ENCODE measurements at places on chromosomes 5 and 9.

DNA sequence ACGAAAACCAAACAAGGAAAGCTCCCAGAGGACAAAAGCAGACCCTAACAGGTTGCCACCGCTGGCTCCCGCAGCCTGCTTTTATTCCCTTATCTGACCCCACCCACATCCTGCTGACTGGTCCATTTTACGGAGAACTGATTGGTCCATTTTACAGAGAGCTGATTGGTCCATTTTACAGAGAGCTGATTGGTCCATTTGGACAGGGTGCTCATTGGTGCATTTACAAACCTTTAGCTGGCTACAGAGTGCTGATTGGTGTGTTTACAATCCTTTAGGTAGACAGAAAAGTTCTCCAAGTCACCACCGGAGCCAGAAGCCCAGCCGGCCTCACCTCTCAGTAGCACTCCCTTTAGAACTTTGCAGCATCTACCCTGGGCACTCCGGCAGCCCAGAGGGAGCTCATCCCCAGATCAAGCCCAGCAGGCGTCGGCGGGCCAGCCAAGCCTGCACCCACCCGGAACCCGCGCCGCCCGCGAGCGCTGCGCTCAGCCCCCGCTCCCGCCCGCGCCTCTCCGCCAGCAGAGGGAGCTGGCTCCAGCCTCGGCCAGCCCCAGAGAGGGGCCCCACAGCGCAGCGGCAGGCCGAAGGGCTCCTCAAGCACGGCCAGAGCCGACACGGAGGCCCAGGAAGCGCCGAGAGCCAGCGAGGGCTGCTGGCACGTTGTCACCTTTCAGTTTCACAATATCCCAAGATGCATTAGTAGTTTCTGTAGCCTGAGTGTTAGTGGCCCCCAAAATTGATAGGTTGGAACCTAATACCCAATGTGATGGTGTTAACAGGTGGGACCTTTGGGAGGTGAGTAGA, 35.3 kb upstream of the CLPTM1L start:
- DNase-seq, result peak; percentile 43

- no peak for DNase-seq
Observed at GRCh38 chr9:13032585-13032984, 246.9 kb downstream of the MPDZ start.

- DNase-seq, result no peak
Observed at GRCh38 chr5:111863801-111864200, 106.8 kb upstream of the NREP start.

- no peak for DNase-seq
Observed at GRCh38 chr5:171295299-171295698, 13.7 kb upstream of the TLX3 start.

DNA sequence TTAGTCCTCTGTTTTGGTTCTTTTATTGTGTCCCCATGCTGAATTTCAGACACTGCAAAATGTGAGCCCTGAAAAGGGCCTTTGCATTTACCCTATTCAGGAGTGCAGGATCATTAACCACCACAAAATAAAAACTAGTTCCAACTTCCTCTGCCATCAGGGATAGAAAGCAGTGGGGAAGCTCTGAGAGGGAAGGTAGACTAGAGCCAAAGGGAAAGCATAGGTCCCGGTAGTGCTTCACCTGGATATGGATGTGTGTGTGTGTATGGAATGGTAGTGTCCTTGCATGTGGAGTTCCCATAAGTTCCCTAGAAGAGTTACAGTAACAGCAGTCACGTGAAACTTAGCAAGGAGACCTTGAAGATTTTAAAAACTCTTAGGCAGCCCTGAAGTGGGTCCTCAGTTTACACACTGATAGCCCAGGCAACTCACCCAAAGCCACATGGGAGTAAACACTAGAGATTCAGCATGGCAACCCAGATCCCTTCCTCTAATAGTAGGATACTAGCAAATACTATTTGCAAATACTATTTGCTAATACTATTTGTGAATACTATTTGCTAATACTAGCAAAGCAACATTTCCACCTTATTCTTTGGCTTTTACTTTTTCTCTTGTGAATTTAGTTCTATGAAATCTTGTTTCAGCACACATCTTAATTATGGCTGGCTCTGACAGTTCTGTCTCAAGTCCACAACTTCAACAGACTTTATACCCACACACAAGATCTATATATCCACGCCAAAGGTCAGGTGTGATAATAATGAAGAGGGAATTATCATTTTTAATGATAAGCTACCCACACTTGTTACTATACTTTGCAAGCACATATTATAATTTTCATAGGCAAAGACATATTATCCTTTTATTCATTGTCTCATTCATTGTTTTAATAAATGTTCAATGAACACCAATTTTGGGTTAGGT, 70.4 kb upstream of the IFNE start:
- DNase-seq, result no peak

- DNase-seq, result no peak
Observed at GRCh38 chr5:38905516-38905915, 59.7 kb downstream of the OSMR start.

- DNase-seq, result no peak
Observed at GRCh38 chr9:92010705-92011536, 60.9 kb upstream of the ROR2 start.

- peak; percentile 79 for DNase-seq
Observed at GRCh38 chr5:69042915-69043654, 50.7 kb upstream of the SLC30A5 start.

GRCh38 chr5:6875376-6875775, 162.1 kb downstream of the TENT4A start:
- no peak for DNase-seq

DNA sequence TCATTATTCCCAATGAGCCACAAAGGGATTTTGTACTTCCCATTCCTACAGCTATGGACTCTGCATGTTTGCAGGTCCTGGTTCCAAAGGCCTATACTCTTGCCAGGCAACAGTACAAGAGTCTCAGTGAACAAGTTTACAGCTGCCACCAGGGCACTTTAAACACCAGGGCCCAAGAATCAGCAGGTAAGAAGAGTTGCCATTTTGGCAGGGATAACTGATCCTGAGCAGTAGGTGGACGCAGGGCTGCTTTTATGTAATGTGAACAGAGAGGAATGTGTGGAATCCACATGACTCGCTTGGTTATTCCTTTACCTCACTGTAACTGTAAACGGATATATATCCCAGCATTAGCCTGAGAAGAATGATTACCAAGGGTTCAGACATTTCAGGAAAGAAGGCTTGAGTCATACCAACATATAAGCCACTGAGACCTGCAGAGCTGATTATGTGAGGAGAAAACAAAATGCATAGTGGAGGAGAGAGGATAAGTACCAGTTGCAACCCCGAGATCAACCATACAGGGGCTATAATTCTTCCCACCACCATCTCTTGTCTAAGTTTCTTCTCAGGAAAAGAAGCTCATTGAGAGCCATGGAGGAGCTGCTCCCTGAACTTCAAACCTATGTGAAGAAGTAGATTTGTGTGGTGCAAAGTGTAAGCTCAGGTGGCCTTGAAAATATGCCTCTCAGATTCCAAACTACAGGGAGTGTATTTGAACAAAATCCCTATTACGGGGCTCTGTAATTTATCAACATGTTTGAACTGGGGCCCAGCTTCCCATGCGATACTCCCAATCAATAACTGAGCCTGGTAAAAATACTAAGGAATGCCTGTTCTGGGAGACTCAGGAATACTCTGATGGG, 24.6 kb downstream of the RAPGEF6 start:
- no peak for DNase-seq

GRCh38 chr5:96852759-96853158, 23.5 kb upstream of the ERAP2 start:
- DNase-seq, result no peak

GRCh38 chr9:76561050-76561713, 102.2 kb downstream of the GCNT1 start:
- DNase-seq, result no peak

GRCh38 chr5:157271740-157272271, 5.9 kb downstream of the CYFIP2 start:
- peak; percentile 72 for DNase-seq

GRCh38 chr9:69014013-69014412, at the start of gene PRKACG:
Gene PRKACG, minus strand, starts transcription at chr9:69014113. Its CDS starts 21 bp downstream, at chr9:69014092.
- DNase-seq, result no peak

GRCh38 chr5:63805151-63805550, 157.1 kb downstream of the HTR1A start:
- no peak for DNase-seq

- no peak for DNase-seq
Observed at GRCh38 chr9:76552181-76552580, 93.2 kb downstream of the GCNT1 start.

- no peak for DNase-seq
Observed at GRCh38 chr9:120284821-120285220, 295.1 kb downstream of the CDK5RAP2 start.

DNA sequence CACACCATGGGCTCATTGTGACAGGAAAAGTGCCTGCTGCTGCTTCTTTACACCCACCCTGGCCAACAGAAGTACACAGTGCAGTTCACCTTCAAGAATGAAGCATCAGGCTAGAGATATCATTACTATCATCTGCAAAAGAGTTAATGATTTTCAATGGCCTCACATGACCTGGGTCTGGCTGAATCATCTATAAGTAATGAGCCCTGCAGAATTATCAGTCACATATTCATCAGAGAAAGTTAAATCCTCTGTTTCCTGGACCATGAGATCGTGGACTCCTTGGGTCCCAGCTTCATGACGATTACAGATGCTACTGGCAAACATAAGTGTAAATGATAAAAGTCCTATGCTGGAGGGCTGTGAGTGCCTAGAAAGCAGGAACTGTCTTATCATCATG, 8.3 kb downstream of the BAG1 start:
- DNase-seq, result no peak

GRCh38 chr9:99823681-99824377, 2.1 kb downstream of the NR4A3 start:
- DNase-seq, result peak; percentile 90

GRCh38 chr5:95172659-95173058, 112.2 kb downstream of the MCTP1 start:
- DNase-seq, result no peak

DNA sequence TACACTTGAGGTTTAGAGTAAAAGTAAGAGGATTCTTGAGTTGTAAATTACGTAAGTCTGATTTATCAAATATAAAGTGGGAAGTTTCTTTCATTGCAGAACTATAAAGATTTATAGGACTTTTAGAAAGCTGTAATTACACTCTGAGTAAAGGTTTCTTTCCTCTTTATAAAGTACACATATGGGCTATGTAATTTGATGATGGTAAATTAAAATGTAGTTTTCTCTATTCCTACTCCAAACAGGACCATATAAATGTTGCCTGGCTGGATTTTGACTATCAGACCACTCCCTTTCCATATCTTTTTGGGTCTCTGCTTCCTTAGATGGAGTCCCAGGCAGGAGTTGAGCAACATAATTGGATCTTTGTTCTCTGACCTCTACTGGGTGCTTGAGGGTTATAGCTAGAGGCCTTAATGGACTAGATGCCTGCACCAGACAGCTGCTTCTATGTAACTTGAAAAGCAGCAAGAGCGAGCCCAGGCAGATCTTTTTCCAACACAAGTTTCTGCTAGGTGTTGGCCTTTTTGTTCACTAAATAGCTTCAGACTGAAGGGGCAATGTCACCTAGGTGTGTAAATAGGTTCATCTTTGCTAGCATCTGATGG, 11.4 kb upstream of the TEX48 start:
- DNase-seq, result no peak

DNA sequence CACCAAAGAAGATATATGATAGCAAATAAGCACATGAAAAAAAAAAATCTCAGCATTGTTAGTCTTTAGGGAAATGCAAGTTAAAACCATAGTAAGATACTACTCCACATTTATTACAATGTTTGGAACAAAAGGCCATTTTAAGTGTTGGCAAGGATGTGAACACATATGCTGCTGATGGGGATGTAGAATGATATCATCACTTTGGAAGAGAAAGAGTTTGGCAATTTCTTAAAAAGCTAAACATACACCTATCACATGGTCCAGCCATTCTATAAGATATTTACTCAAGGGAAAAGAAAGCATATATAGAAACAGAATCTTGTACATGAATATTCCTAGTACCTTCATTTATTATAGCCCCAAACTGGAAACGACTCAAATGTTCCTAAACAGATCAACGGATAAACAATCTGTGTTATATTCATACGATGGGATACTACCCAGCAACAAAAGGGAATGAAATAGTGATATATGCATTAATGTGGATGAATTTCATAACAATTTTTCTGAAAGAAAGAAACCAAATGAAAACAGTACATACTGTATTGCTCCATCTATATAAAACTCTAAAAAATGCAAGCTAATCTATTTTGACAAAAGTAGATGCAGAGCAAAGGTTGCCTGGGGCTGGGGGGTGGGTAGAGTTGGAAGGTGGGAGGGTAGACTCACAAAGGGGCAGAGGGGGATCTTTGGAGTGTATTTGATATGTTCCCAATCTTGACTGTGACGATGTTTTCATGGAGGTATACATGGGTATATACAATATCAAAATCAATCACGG, 45.7 kb upstream of the SMAD5 start:
- no peak for DNase-seq

GRCh38 chr5:74499256-74500050, 141.1 kb downstream of the ENC1 start:
- no peak for DNase-seq

GRCh38 chr5:57577432-57578175, 95.0 kb upstream of the ACTBL2 start:
- no peak for DNase-seq

DNA sequence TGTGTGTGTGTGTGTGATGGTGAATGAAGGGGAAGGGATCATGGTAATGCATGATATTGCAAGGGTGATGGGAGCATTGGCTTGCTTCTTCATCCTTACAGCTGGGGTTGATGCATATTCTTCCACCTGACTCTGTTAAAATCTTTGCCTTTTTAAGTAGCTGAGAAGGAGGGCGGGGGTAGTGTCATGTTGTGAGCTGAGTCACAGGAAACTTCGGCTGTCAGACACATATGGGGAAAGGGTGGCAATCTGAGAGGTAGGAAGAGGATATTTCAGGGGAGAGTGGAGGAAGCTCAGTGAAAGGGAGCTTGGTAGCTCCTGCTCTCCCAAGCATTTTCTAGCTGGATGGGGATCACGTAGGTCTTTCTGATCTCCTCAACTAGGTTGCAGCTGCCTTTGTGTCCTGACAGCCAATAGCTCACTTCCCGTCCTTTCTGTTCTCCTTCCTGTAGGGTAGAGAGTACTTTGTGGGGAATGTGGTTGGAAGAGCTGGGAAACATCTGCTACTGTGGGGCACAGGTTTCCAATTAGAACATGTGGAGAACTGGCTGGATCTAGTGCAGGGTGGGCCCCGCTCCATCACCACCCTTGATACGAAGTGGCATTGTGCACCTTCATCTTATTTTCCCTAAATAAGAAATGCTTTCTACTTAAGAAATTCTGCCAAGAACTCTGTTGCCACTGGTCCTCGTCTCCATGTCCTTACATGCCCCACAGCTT, 18.1 kb upstream of the CLK4 start:
- no peak for DNase-seq

DNA sequence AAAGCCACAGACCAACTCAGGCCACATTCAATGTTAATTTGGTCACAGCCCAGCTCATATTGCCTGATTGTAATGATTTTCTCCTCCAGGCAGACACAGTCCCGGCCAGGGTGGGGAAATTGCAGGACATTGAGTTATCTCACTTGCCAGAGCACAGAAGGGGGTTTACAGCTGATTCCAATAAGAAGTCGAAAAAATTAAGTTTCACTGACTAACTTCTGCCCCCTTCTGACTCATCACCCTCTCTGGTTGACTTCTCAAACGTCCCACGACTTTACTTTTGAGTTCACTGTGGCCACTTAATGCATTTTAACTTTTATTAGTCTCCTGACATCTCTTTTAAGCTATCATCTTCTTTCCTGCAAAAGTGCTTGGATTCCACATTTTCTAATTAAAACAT, 321.4 kb upstream of the WWC1 start:
- no peak for DNase-seq

Data from activated CD4-positive, alpha-beta T cell treated with anti-CD3 and anti-CD28 coated beads for 4 hours (primary cell).